ENCODE measurements at places on chromosomes 3 and 15.

- DNase-seq = no peak
Observed at GRCh38 chr3:17514597-17514996, 227.8 kb downstream of the TBC1D5 start.

GRCh38 chr3:18641916-18642315 is 216.8 kb upstream of the SATB1 start:
- no peak for DNase-seq

GRCh38 chr15:98884894-98885293 is 122.7 kb downstream of the PGPEP1L start:
- no peak for DNase-seq

DNA sequence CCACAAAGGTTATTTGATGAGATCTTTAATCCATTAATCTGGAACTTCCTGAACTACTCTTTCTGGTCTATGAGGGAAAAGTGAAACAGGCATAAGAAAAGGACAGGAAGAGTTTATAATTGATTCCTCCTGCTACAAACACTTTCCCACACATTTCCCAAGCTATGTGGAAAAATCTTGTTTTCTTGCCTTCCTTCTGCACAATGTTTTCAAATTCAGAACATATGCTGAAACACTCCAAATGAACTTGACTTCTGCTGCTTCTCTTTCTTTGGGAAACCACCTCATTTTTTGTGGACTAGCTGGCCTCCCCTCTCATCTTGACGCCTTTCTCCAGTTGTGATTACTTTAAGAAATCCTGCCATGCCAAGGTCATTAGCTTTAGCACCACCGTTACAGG is 100.7 kb upstream of the PTPRG start:
- DNase-seq = no peak
